ENCODE measurements at places on chromosomes 5 and 9.

DNA sequence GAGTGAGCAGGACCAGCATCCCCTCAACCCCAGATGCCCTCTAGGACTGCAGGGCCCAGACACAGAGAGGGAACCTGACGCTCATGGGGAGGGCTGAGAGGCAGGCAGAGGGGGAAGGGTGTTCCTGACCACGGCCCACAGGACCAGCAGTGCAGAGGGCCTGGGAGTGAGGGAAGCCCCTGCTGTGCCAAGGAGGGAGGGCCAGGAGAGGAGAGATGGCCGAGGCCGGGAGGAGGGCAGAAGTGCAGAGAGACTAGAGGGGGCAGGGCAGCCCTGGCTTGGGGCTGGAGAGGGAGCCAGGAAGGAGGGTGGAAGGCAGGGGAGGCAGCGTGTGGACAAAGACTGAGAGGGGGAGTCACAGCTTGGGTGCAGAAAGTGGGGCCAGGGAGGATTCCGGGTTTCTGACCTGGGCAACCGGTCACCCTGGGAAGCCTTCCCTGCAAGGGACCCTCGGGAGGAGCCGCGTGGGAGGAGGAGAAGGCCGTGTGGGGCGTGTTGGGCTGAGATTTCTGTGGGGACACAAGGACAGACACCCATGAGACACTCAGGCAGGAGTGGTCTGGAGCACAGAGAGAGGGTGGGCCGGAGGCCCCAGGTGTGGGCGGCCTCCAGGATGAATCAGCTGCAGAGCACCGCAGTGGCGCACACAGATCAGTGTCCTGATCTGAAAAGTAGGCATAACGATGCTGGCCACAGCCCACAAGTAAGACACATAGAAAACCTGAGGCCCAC is 117.5 kb downstream of the ADAMTS2 start:
- DNase-seq, result no peak

DNA sequence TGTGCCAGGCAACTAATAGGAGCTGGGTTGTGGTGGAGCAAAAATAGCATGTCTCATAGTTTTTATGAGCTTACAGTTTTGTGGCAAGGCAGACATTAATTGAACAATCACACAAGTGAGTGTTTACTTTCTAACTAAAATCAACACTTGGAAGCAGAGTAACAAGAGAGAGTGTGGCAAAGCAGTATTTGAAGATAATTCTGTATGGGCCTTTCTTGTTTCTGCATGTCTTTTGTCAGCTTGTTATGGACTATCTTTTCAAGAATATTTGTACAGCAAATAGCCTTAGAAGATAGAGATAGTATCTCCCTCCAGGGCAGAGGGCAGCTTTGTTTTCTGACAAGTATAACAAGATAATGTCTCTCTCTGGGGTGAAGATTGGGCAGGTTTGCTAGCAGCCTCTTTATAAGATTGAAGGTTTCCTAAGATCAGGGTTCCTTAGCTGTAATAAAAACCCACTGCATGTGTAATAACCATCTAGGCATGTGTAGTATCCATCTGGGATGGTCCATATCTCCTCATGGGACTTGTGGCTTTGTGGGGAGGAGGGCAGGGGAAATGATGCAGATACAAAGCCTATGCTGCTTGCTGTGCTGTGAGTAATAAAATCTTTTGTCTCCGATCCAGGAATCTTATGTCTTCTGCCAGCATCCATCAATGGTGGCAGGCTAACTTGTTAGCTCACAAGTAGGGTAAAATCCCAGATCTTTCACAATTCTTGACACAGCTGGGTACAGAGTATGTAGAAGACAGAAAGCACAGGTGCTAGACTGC is 479.9 kb downstream of the KDM4C start:
- no peak for DNase-seq

GRCh38 chr9:113611461-113612215 is 148.1 kb downstream of the RGS3 start:
- DNase-seq, result no peak

GRCh38 chr9:135617538-135617900 is 21.8 kb downstream of the GLT6D1 start:
- no peak for DNase-seq

DNA sequence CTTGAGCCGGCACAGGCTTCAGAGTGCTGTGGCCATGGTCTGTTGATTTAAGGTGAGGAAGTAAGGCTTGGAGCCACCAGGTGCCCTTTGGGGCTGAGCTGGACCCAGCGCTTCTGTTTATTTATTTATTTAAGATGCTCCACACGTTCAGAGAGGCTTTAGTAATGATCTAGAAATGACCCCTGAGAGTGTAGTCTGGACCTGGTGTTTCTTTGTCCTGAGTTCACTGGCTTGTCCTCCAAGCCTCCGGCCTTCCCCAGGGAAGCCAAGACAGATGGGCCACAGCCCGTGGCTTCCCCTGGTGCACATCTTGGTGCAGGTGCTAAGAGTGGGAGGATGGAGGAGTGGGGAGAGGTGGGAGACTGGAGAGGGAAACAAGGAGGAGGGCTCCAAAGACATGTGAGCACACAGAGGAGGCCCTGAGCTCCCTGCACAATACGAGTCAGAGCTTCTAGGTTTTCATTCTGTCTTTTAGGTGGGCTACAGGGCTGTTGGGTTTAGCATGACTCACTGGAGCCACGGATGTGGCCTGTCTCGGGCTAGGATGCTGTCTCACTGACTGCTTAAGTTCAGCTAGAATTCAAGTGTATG is 56.9 kb downstream of the AHRR start:
- no peak for DNase-seq

DNA sequence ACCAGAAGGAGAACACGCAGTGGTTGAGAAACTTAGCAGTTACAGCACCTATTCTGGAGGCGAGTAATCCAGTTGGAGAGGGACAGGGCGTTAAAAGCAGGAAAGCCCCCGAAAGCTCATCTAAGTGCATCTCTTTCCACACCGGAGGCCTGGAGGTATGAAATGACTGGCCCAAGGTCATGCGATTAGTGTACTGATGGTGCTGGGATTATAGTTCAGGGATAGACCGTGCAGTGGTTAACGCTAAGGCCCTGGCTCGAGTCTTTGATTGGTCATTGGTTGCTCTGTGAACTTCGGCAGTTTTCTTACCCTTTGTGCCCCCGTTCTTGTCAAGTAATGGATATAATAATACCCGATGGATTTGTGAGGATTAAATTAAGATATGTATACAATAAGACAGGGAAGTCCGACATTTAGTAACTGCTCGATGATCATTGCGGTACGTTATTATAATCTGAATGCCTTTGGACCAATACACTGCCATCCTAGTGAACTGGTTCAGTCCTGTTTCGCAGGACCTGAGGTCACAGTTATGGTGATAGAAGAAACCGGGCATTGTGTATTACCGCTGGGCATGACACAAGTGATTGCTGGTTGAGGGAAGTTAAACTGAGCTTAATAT is 960 bp downstream of the CANX start:
- peak; percentile 27 for DNase-seq

DNA sequence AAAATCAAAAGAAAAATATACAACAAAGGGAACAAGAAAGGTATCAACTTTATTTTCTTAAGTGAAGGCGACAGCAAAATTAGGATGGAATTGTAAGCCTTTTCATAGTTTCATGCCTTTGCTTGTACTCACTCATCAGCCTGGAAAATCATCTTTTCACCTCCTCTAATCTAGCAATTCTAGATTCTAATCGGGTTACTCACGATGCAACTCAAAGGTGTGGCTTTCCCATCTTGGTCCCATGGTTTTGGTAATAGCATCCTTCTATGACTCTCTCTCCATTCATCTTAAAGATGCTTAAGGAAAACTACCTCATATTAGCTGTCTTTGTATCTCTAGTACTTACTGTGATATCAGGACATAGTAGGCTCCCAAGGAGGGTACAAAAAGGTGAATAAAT is 30.5 kb downstream of the DNAH5 start:
- no peak for DNase-seq

GRCh38 chr9:34232201-34232600 is 53.4 kb downstream of the UBAP1 start:
- no peak for DNase-seq

DNA sequence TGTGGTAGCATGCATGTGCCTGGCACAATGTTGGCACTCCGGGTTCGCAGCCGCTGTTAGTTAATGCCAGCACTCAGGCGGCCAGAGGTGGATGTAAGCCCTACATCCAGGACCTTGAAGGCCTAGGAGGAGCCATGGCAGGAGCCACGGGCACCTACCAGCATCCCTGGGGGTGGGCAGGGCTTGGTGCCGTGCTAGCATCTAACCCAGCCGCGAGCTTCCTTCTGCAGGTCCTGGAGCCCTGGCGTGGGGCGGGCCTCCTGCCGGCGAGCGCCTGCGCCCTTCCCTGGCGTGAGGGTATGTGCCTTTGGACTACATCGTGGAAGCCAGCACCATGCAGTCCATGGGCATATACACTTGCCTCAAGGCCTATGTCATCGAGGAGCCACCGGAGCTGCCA is 53.8 kb downstream of the COL27A1 start:
- no peak for DNase-seq

DNA sequence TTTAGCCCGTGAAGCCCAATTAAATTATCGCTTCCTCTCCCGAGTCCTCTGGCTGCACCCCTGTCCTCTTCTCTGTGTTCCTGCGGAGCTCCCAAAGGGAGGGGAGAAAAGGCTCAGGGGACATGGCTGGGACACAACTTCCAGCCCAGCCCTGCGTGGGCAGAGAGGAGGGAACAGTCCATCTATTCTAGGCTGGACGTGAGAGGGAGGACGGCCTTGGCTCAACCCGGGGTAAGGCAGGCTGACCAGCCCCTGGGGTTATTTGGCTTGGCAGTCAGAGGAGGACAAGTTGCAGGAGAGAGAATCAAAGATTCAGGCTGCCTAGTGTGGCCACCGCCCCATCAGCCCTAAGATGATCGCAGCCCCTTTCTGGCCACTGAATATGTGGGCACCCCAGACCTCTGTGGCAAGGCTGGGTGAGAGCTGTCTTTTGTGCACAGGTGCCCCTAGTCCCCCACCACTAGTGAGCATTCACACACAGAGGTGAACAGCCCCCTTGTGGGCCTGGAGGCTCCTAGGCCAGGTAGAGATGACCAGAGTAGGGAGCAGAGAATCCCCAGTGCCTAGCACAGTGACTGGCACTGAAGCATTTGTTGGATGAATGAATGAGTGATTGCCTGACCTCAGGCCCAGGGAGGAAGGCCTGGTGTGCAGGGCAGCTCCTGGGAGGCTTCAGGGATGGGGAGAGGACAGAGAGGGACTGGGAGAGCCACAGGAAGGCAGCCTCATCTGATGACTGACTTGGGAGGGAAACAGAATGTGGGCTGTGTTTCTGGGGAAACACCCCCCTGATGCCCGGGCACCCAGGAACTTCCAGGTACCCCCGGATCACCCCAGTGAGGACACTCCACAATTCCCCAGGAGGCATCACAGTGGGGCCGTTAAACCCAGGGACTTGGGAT is 133.9 kb downstream of the C9orf50 start:
- no peak for DNase-seq

DNA sequence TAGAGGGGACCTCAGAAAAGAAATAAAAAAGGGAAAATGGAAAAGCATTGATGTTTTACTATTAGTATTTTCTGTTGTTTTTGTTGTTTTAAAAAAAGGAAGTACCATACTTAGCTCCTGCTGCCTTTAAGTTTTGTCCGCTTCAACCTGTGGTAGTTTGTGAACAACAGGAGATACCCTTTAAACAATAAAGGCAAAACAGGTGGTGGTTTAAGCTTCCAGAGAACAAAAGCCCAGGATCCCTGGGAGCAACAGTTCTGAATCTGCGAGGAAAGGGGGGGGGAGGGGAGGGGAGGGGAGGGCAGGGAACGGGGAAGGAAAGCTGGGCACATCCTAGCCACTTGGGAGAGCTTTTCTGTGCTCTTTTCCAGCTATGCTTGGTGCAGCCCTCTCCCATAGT is 2.1 kb upstream of the PSIP1 start:
- no peak for DNase-seq

DNA sequence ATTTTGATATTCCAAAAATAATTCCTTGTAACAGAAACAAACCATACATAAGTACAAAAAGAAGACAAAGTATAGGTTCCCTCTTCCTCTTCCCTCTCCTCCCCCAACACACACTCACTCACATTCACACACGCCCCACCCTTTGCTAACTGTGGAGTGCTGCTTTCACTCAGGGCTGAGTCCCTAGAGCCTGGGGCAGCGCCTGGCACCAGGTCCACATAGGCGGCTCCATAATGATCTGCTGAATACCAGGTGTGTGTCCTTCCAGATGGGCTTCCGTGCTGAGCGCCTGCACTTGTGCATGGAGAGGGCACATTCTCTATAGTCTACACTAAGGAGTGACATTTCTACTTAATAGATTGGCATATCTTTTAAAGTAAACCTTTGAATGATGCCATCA is 3.7 kb downstream of the SEMA4D start:
- no peak for DNase-seq

DNA sequence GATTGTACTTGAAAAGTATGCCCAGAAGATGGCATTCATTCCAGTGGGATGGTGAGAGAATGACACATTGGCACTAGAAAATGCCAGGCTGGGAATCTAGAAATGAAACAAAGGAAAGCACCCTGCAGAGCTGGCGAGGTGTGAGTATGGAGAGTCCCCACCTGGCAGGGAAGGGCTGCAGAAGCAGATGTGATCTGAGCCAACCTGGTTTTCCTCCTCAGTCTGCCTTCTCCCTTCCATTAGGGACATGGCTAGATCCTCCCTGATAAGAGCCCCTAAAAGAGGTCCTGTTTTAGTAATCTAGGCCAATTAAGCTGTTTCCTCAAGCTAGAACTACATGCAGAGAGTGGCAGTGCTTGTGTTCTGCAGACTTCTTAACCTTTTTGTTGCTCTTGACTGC is 24.7 kb upstream of the TNFSF15 start:
- DNase-seq, result no peak

DNA sequence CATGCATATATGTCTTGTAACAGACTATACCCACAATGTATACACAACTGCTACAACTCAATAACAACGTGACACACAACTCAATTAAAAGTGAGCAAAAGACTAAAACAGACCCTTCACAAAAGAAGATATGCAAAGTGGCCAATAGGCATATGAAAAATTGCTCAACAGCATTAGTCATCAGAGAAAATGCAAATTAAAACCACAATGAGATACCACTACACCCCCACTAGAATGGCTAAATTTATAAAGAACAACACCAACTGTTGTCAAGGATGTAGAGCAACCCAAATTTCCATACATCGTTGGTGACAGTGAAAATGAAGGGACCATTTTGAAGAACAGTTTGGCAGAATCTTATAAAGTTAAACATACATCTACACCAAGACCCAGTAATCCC is 38.9 kb downstream of the GABRB2 start:
- DNase-seq, result no peak

- no peak for DNase-seq
Observed at GRCh38 chr9:95108777-95109176, 208.7 kb downstream of the FANCC start.

- DNase-seq, result peak; percentile 74
Observed at GRCh38 chr5:36877667-36878391, 1.3 kb downstream of the NIPBL start.

GRCh38 chr9:76369583-76369982 is 24.6 kb downstream of the RFK start:
- no peak for DNase-seq

DNA sequence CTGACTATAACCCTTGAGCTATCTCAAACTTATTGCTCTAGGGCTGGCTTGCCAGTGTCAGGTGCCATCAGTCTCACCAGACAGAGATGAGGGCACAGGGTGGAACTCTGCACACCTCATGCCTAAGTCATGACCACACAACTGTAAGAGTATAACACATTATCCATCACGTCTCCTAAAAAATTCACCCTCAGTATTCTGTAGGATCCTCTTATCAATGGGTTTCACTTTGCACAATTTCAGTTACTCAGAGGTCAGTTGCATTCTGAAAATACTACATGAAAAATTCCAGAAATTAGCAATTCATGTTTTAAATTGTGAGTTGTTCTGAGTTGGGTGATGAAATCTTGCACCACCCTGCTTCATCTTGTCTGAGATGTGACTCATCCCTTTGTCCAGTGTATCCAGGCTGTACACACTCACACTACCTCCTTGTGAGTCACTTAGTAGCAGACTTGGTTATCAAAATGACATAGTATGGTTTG is 690.9 kb upstream of the CDH18 start:
- no peak for DNase-seq

Data from hematopoietic multipotent progenitor cell treated with erythropoietin and hydrocortisone succinate and interleukin-3 and kit ligand, for 15 days (in vitro differentiated cells).